ENCODE measurements at places on chromosomes 1 and 21.

DNA sequence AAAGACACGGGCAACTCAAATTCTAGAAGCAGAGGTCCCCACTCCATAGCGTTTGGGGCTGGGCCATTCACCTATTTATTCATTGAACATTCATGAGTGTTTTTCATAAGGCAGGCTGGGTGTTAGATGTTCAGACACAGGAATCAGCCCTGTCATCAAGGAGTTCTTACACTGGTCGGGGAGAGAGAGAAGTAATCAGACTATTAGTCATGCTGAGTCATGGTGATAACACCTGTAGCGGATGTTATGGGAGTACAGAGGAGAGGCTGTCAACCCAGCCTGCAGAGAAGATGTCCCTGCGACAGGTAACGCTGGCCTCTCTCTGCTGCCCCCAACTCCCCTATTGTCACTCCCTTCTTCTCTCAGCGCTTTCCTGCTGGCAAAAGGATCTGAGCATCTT is 17.2 kb downstream of the LY9 start:
- no peak for DNase-seq

- no peak for DNase-seq
Observed at GRCh38 chr1:38455829-38456530, 403.6 kb downstream of the RRAGC start.

DNA sequence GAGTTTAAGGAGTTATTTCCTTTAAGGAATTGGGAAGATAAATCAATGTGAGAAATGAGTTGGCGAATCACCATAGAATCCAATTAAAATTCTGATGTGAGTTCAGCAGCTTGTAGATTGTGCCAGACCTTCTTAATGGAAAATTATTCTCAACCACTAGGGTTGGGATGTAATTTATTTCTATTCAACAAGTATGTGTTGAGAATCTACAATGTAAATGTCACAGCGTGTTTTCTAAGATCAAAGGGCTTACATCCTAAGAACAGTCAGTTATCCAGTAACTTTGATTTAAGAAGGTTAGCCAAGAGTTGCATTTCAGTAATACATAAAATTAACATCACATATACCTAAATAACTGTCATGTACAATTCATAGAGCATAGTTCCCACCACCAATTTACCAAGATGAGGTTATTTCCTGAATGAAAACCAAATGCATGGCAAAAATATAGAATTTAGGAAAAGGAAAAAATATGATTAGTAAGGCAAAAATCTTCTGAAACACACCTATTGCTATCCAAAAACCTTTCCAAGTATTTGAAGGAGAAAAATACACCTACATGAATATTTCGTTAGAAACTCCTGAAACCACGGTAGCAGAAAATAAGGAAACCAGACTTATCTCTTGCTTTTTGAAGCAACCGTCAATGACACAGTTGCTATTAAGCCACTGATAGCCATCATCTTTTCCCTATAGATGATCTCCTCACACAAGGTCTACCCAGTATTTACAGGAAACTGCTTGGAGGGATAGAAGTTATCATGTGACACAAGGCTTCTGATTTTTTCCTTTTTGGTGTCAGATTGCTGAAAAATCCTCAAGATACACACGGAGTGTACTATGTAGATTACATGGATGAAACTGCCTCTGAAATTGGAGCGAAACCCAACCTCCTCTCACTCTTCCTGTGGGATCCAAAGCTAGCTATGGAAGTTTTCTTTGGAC is 259.4 kb upstream of the POGK start:
- no peak for DNase-seq

GRCh38 chr1:199725002-199725565 is 302.4 kb upstream of the NR5A2 start:
- DNase-seq = no peak

GRCh38 chr1:217393896-217394295 is 237.0 kb downstream of the GPATCH2 start:
- no peak for DNase-seq
